ENCODE measurements at places on chromosomes 6 and 20.

- DNase-seq, result no peak
Measured at GRCh38 chr6:159463119-159463829, 229.8 kb downstream of the SOD2 start.

DNA sequence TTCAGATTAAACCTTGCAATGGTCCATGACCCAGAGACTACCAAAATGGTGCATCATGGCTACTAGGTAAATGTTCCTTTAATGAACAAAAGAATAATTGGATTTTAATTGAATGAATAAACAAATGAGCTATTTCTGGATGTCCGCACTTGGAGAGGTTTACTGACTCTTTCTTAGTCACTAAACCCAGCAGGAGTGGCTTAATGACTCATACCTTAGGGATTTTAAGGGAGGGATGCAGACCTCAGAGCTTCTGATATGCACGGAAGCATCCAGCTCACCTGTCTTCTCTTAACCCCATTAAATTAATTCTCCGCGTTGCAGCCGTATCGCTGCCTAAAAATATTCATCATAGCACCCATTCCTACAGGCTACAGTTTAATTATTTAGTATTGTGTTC lies 970.0 kb upstream of the SLC35B3 start:
- peak; percentile 36 for DNase-seq

GRCh38 chr20:48326434-48326691 lies 501.4 kb downstream of the PREX1 start:
- no peak for DNase-seq

DNA sequence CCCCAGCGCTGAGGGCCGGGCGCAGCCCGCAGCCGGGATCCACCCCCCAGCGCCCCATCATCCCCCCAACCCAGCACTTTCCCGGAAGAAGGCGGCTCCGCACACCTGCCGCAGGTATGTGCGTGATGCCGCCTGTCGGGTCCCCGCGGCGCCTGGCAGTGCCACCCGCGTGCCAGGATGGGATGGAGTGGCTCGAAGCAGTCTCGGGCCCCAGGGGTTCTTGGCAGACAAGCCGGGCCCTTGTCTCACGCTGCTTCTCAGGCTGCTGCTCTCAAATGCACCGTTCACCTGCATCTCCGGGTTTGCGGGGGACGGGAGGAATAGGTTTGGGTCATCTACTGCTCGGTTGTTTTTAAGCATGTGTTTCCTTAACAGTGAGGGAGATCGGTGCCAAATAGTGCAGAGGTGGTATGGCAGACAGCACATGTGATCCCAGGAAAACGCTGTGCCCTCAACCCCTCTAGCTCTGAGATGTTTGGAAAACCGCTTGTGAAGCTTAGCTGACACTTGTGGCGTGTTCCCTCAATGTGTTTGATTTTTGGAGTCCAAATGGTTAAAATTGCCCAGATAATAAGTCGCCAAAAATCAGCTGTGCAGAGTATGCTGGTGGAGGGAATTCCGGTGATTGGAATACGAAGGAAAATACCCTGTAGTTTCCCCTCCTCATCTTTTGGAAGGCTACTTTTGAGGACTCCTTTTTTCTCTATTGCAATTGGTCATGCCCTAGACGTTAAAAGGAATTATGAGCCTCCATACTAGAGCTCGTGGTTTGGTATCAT lies 926 bp downstream of the MYLIP start:
- DNase-seq, result no peak

DNA sequence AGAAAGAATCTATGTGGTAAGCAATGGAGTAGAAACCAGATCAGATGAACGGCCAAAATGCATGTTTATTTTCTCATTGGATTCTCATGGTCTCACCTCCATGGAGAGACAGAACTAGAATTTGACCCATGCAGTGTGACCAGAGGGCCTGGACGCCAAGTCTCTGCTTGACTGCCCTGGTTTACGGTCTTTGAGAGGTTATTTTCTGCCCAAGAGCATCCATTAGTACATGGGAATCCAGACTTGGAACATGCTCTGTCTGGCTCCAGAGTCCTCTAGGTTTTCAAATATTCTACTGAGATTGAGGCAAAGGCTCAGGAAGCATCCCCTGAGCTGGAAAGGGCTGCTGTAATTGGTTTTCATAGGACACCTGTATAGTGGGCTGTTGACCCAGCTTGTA lies 45.5 kb upstream of the UST start:
- no peak for DNase-seq

- no peak for DNase-seq
Measured at GRCh38 chr6:38119516-38119915, 300.0 kb downstream of the ZFAND3 start.

DNA sequence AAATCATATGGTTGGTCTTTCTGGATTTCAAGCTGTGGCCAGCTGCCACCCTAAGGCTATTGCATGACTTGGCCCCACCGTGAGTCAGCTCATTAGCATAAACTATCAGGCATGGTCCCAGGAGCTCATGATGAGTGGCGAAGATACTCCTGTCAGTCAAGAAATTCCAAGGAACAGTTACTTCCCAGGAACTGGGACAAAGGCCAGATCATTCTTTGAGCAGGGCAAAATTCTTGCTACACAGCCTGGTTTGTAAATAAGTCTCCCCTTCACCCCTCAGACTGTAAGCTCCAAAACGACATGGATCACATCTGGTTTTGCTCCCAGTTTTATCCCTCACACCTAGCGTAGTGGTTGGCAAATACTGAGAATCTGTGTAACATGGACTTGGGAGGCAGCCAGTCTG lies 33.0 kb upstream of the KIAA1586 start:
- peak; percentile 71 for DNase-seq

DNA sequence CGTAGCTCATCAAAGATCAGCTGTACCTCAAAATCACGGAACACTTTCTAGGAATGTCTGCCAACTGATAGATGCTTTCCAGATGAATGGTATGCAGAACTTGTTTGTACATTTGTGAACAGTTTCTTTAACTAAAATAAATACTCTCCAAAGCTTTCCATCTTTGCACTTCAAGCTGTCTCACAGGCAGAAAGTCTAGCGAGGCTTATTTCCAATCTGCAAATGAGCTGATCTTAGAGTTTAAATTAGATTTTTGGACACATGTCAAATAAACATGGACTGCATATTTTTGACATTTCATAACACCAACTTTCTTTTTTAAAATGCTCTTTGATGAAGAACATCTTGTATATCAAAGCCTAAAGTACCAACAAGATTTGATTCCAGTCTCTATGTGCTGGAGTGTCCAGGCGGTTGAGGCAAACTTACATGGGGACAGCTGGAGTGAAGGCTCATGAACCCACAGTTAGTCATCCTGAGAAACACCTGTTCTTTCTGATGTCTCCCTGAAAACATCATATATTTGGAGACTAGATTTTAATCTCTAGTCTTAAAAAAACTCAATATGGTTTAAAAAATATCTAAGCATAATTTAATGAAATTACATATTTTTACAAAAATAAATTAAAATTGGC lies 268.6 kb upstream of the AGPAT4 start:
- DNase-seq, result no peak

DNA sequence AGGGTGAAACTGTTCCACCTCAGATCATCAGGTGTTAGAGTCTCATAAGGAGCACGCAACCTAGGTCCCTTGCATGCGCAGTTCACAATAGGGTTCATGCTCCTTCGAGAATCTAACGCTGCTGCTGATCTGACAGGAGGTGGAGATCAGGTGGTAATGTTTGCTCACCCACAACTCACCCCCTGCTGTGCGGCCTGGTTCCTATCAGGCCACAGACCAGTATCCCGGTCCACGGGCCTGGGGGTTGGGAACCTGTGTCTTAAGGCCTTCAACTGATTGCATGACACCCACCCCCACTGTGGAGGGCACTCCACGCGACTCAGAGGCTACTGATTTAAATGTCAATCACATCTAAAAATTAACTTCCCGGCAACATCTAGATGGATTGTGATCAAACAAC lies 411.2 kb upstream of the SULF2 start:
- no peak for DNase-seq

DNA sequence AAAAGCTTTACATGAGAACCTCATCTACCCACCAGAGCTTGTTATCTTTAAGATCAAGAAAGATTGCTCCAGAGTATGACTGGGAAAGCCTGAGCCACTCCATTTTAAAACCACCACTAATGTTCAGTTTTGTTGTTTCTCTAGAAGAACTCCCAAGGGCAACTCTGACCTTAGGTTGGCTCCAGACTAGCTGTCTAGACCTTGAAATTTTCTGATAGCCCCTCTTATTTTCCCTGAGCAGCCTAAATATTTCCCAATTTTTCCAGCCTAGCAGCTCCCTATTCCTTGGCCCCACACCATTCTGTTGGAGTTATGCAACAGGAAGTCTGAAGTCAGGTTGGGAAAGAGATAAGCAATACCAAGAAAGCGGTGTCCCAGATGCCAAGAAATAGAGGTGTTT lies 84.6 kb upstream of the TCF21 start:
- peak; percentile 32 for DNase-seq

GRCh38 chr20:44028868-44029847 lies 114.5 kb downstream of the TOX2 start:
- DNase-seq, result no peak

- DNase-seq, result peak; percentile 26
Measured at GRCh38 chr6:131787079-131787478, 20.7 kb upstream of the ENPP1 start.

DNA sequence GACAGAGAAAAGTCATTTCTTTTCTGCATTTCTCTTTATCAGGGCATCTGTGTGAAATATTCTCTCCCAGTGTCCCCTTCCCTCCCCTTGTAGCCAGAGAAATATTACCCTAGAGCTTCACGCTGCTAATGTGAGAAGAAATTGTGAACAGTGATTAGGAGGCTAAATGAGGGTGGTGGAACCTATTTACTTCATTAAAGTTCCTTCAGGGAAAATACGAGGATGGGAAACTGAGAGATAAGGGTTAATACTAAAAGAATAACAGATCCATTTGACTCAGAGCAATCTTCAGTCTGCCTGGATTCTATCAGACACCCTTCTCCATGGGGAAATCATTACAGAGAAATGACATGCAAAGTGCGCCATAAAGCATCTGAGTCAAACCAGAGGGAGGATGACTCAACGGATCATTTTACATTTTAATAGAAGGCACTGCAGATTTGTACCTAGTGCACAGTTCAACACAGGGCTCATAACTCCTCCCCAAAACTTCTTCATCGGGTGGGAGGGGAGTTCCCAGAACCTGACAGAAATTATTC lies 131.3 kb downstream of the GJA10 start:
- DNase-seq, result peak; percentile 75

Measured in GM03348 (cell line).